Activated CD4-positive, CD25-positive, alpha-beta regulatory T cell treated with anti-CD3 and anti-CD28 coated beads, Interleukin-2, amount 50 U/mL, for 16 hours (primary cell): ENCODE measurements at places on chromosomes 4 and X.

DNA sequence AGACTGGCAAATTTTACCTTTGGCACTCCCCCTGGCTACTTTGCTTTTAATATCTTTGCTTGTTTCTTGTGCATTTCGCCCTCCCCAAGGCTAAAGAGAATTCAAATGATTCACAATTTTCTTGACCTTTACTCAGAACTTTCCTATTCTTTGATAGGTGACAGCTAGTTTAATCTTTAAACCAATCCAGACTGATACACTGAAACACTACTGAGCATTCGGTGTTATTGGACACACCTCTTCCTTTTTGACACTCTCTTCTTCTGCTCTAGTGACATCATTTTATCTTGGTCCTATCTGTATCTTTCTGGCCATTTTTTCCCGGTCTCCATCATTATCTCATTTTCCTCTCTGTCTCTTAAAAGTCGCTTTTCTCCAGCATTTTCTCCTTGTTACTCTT is 103.1 kb downstream of the IL1RAPL2 start:
- no peak for DNase-seq

DNA sequence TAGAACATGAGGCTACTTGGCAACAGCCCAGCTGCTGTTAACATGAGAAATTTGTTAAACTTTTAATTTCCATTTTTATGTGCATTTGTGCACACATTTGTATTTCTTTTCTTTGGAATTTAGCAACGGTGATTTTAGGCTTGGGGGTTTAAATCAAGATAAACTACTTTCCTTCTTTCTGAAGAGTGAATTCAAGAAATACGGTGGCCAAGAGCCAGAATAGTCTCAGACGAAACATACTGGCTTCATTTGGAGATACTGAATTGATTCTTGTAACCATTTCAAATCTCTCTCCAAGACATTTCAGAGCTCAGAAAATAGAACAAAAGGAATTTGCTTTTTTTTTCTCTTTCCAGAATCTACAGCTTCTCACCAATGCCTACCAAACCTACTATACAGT is 134.1 kb upstream of the SCML1 start:
- DNase-seq: no peak

- no peak for DNase-seq
Measured at GRCh38 chrX:8879750-8880149, 78.6 kb upstream of the FAM9A start.

- DNase-seq: no peak
Measured at GRCh38 chr4:6802025-6802424, 19.5 kb downstream of the KIAA0232 start.

DNA sequence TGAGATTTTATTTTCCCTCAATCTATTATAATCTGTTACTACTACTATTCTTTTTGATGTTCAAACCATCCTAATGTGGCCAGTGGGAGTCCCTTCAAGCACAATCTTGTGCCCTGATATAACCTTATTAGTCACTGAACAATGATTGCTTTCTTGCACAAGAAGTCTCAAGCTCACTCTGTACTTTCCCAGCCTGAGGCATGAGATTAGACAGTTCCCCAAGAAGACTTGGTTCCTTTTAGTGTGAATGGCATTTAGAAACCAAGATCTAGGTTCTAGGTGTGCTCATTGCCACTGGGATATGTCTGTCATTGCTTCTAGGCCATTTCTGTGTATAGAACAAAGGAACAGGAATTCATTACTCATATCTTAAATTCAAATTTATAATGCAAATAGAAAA is 28.0 kb upstream of the RBM41 start:
- no peak for DNase-seq

DNA sequence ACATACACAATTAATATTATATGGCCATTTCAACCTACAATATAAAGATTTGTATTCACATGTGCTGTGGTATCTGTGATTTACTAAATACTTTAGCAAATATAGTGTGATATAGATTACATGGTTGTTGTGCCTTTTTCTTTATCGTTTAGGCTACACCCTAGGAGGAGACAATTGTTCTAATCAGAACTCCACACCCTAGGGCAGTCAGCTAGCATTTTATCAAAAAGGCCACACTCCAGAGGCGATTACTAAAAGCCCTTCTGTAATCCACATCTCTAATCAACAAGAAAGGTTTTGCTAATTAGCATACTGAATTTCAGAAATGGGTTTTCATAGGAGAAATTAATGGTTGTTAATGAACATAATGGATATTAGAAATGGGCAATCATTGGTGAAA is 319.5 kb upstream of the NOCT start:
- no peak for DNase-seq

DNA sequence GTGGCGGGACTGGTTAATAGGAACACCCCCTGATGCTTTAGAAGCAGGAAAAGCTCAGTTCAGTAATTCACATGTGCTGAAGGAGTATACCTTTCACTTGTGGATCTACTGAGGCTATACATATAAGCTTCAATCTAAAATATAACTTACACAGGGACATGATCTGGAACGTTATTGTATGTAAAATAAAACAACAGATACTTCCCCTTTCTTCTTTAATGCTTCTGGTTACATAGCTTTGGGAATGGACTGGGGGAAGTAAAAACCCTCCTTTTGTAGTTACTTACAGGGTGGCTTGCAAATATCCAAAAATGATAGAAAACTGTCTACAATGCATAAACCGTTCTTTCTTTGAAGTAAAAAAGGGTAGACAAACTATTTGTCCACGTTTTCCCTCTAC is 1.9 kb downstream of the FGG start:
- DNase-seq: no peak

DNA sequence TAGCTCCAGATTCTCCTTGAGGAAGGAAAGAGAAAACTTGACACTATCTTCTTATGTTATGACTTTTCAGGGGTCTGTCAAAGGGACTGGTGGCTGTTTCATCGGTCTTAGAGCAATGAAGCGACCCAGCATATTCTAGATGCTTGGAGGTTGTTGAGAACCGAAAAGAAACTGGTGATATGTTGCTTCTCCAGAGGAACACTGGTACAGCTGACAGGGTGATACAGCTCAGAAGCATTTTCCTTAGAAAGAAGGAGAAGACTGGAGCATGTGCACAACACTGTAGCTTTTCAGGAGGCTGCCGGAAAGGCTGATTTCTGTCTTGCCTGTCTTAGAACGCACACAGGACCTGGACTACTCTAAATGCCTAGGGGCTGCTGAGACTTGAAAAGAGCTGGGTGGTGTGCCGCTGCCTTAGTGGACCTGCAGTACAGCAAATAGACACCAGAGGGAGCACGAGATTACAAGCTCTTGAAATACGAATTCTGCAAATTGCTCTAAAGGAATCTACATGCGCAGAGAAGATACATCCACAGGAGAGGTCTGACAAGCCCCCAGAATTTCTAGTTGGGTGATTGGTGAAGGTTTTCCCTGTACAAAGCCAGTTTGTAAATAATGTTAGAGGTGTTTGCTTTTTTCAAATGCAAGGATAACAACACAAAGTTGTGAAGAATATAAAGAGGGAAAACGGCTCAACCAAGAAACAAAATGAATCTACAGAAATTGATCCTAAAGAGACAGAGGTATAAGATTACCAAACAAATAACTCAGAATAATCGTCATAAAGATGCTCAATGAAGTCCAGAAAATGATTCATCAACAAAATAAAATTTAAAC is 223.1 kb upstream of the DMD start:
- DNase-seq: no peak

DNA sequence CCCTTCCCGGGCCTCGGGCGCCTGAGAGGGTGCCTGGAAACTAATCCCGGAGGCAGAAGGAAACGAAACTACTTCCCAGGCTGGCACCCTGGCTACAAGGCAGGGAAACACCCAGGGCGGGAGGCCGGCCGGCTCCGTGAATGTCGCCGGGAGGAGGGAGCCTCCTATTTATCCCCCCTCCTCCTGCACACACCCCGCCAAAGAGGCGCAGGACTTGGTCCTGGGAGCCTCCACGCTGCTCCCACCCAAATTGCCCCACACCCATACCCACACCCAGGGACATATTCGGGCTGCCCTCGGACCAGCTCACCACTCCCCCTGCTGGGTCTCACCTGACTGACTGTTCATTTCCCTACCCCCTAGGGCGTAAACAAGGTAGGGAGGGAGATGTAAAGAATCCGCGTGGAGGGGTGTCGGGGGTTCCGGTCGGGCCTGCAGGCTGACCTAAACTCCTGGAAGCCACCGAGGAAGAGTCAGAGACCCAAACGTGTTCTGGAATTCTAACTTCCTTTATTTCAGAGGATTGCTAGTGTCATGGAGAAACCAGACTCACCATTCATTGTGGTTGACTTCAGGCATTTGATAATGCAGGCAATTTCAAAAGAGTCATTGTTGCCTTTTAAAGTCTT is at the start of gene BTC:
Gene BTC (minus strand): TSS at position 142 of the 629 bp plus-strand sequence. CDS start 198 bp downstream, outside the sequence.
- no peak for DNase-seq

GRCh38 chr4:110510277-110510676 is 34.3 kb downstream of the ENPEP start:
- DNase-seq: no peak

GRCh38 chrX:39149761-39150160 is 348.5 kb downstream of the MID1IP1 start:
- DNase-seq: peak; percentile 8

- DNase-seq: no peak
Measured at GRCh38 chrX:39121903-39122302, 320.6 kb downstream of the MID1IP1 start.

- DNase-seq: no peak
Measured at GRCh38 chrX:40083120-40083978, 14.4 kb downstream of the BCOR start.

- no peak for DNase-seq
Measured at GRCh38 chrX:135707880-135708279, 5.6 kb upstream of the CT45A1 start.

GRCh38 chr4:81905971-81906370 is 434.3 kb upstream of the RASGEF1B start:
- DNase-seq: no peak

DNA sequence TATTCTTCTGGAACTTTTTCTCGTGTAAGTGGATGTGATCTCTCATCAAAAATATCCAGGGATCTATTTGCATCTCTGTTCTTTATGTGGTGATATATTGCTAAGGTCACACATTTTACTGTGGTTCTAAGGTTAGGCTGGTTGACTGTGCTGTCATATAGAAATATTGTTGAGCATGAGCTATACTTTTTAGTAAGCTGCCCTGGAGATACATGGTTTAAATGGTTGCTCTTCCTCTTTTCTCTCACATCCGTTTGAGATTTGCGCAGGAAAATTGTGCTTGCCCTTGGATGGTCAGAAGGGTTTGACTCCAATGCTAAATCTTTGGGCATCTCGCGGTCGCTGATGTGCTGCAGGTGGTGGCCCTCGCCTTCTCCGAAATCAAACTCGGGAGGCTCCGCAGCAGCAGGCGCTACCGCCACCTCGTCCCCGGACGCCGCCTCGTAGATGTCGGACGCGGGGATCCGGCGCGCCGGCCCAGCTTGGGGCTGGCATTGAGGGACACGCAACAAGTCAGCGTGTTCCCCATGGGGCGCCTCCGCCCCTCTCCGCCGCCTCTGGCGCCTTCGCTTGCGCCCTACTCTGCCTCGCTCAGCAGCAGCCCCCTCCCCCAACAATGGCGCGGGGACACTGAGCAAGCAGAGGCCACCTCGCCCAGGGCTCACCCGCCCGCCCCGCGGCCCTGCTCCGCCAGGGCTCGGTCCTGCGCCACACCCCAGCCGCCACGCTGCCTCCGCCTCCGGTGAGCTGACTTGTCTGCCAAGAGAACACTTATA is 154.5 kb downstream of the MSN start:
- no peak for DNase-seq
